ENCODE measurements at places on chromosomes 7 and 10.

DNA sequence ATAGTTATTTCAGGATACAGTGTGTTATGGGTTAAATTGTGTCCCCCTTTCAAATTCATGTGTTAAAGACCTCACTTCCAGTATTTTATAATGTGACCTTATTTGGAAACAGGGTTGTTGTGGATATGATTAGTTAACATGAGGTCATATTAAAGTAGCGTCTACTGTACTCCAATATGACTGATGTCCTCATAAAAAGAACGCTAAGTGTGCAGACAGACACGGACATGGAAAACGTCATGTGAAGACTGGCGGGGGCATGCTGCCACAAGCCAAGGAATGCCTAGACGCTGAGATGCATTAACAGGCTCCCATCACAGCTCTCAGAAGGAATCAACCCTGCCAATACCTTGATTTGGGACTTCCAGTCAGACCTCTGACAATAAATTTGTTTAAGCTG lies 1.5 kb upstream of the WDR37 start:
- no peaks in the 10 kb centered on the region for H3K27me3 ChIP-seq
- peak overlapping the region; percentile 91 for H3K4me3 ChIP-seq
- peaks cover 30% of the 10 kb centered on the region for H3K4me1 ChIP-seq
- peaks cover 44% of the 10 kb centered on the region for H3K36me3 ChIP-seq
- H3K27ac ChIP-seq = no peak overlapping the region

- H3K27me3 ChIP-seq = no peaks in the 10 kb centered on the region
- no peak overlapping the region for H3K27ac ChIP-seq
- DNase-seq = peak; percentile 70
- H3K4me3 ChIP-seq = no peak overlapping the region
- no peaks in the 10 kb centered on the region for H3K36me3 ChIP-seq
- H3K4me1 ChIP-seq = peaks cover 25% of the 10 kb centered on the region
Observed at GRCh38 chr10:124539935-124540641, 78.5 kb downstream of the LHPP start.

DNA sequence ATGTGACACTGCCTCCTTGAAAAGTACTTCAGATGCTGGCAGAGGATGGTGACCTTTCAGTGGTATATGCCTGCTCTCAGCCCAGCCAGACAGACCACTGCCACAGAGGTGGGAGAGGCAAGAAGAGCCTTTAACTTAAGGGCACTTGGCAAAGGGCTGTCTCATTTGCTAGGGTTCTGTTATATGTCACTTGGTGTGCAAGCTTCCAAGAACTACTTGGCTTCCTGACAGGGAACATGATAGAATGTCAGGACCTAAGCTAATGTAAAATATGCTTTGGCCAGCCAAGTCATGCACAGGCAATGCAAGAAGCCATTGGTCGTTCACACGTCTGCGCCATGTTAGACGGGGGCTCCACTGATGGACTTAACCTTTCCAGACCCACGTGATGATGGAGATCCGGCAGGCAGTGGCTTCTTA lies 54.7 kb downstream of the RBM20 start:
- H3K36me3 ChIP-seq = no peaks in the 10 kb centered on the region
- peaks cover 9% of the 10 kb centered on the region for H3K4me1 ChIP-seq
- H3K27ac ChIP-seq = peak overlapping the region; percentile 50
- peak; percentile 37 for DNase-seq

GRCh38 chr10:121889212-121889611 lies 38.6 kb downstream of the ATE1 start:
- no peaks in the 10 kb centered on the region for H3K27me3 ChIP-seq
- no peak overlapping the region for H3K4me3 ChIP-seq
- no peak for DNase-seq
- no peaks in the 10 kb centered on the region for H3K4me1 ChIP-seq
- H3K36me3 ChIP-seq = no peaks in the 10 kb centered on the region

DNA sequence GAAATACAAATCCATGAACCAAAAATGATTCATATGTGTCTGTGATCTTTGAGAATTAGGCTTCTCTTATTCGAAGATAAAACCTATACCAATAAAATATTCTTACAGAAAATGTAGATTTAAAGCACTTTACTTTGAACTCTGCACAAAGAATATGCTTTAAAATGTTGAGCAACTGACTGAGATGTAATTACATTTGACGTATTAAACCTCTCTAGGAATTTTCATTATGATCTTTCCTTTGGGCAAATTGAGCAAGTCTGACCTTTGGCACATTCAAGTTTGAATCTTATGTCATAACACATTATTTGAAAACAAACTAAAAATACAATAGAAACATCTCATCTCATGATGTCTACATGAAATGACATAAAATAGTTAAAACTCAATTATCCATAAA lies 69.2 kb upstream of the AHR start:
- no peak overlapping the region for H3K4me3 ChIP-seq
- no peaks in the 10 kb centered on the region for H3K36me3 ChIP-seq
- no peak overlapping the region for H3K27ac ChIP-seq
- peaks cover 30% of the 10 kb centered on the region for H3K4me1 ChIP-seq
- DNase-seq = no peak

DNA sequence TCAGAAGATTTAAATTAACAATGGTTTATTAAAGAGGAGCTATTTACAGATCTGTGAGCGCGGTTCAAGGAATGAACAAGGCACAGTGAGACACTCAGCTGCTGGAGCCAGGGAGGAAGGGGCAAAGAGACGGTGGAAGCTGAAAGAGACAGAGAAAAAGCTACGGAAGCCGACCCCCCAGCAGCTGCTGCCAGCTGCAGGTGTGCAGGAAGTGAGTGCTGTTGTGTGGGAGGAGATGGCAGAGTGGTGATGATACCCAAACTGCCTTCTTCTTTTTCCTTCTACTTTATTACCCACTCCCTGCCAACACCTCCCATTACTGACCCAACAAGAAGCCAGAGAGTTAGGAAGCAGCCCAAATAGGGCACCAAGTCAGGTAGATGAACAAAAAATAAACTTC lies 41.9 kb upstream of the MBL2 start:
- H3K27me3 ChIP-seq = no peaks in the 10 kb centered on the region
- no peak overlapping the region for H3K4me3 ChIP-seq
- H3K36me3 ChIP-seq = no peaks in the 10 kb centered on the region
- DNase-seq = no peak
- H3K27ac ChIP-seq = no peak overlapping the region

DNA sequence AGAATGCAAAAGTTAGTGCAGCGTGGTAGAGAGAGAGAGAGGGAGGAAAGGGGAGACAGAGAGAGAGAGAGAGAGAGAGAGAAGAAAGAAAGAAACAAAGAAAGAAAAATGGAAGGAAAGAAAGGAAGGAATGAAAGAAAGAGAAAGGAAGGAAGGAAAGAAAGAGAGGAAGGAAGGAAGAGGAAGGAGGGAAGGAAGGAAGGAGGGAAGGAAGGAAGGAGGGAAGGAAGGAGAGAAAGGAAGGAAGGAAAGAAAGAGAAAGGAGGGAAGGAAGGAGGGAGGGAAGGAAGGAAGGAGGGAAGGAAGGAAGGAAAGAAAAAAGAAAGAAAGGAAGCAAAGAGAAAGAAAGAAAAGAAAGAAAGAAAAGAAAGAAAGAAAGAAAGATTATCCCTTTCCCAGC lies 209.8 kb upstream of the MYO3A start:
- DNase-seq = no peak
- H3K27me3 ChIP-seq = no peaks in the 10 kb centered on the region
- no peak overlapping the region for H3K4me3 ChIP-seq
- H3K27ac ChIP-seq = no peak overlapping the region

Measured in heart right ventricle (tissue), 16 donors.